ENCODE measurements at places on chromosomes 5 and 9. TPM values are rescaled to one million over a fixed set of nuclear protein-coding genes. Genes with fewer than 3 reads are reported as not detected.
A peak's percentile ranks its signal among the peaks of the same experiment; 100 is the strongest.

Gene NR5A1
- not detected for total RNA-seq

DNA sequence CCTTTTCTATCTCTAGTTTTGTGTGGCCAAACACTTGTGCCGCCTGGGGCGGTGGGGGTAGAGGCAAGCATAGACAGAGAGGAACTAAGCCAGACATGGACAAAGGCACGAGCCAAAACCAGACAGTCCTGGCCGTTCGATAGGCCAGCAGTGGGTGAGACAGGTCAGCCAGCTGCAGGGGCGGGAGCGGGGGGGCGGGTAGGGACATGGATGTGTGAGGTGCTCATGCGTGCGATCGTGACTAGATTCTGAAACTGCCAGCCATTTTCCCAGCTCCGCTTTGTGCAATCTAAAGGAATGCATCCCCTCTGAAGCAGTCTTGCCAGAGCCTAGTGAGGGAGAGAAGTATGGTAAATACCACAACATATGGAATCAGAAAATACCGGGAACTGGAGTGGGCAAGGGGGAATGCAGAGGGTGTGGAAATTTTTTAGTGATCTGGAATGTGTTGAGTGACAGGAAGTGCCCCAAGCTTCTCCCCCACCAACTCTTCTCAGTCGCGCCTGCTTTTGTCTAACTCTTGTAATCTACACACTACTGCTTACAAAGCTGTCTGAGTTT is 111.9 kb downstream of the NR6A1 start:
- H3K4me3 ChIP-seq, result no peak overlapping the region
- no peaks in the 10 kb centered on the region for H3K36me3 ChIP-seq
- peaks cover 29% of the 10 kb centered on the region for H3K4me1 ChIP-seq

DNA sequence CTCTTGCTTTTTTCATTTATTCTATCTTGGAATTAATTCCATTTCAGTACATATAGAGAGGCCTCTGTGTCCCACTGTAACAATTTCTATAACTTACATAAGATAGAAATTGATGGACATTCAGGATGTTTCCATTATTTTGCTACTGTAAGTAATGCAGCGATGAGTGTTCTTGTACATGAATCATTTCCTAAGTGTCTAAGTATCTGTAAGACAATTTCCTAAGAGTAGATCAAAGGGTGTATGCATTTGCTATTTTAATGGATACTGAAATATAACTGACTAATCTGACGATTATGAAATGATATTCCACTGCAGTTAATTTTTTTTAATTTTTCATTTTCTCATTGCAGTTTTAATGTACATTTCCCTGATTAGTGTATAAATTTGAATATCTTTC is 23.0 kb upstream of the RBM22 start:
- no peak for DNase-seq
- peaks cover 62% of the 10 kb centered on the region for H3K36me3 ChIP-seq
- no peaks in the 10 kb centered on the region for H3K27me3 ChIP-seq
- no peak overlapping the region for H3K4me3 ChIP-seq
- no peak overlapping the region for H3K27ac ChIP-seq

GRCh38 chr5:133402775-133403174 is 209.6 kb downstream of the FSTL4 start:
- H3K36me3 ChIP-seq, result no peaks in the 10 kb centered on the region
- no peak overlapping the region for H3K27ac ChIP-seq
- DNase-seq, result no peak
- H3K4me1 ChIP-seq, result no peaks in the 10 kb centered on the region
- no peaks in the 10 kb centered on the region for H3K27me3 ChIP-seq

Gene SYK
- 151 TPM for total RNA-seq

Gene PCDHAC2
- not detected for total RNA-seq

DNA sequence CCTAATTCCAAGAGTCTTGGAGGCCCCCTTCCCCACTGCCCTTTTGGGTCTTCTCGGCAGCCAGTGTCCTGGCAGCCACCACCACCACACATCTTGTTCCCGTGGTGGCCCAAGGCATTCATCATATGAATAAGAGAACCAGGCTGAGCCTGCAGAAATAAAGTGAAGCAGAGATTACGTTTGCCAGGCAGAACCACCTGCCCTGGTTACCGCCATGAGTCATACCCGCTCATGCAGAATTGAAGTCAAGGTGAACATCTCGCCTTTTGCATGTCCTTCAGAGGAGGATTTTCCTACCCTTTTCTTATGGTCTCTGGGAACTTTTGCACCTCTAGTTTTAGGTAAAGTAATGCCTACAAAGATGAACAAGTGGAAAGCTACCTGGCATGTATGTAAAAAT is 119.5 kb upstream of the LMX1B start:
- H3K36me3 ChIP-seq, result no peaks in the 10 kb centered on the region
- DNase-seq, result no peak
- no peak overlapping the region for H3K27ac ChIP-seq
- H3K4me1 ChIP-seq, result peaks cover 4% of the 10 kb centered on the region
- H3K27me3 ChIP-seq, result no peaks in the 10 kb centered on the region
- H3K4me3 ChIP-seq, result no peak overlapping the region

Gene ZNF618
- not detected for total RNA-seq

DNA sequence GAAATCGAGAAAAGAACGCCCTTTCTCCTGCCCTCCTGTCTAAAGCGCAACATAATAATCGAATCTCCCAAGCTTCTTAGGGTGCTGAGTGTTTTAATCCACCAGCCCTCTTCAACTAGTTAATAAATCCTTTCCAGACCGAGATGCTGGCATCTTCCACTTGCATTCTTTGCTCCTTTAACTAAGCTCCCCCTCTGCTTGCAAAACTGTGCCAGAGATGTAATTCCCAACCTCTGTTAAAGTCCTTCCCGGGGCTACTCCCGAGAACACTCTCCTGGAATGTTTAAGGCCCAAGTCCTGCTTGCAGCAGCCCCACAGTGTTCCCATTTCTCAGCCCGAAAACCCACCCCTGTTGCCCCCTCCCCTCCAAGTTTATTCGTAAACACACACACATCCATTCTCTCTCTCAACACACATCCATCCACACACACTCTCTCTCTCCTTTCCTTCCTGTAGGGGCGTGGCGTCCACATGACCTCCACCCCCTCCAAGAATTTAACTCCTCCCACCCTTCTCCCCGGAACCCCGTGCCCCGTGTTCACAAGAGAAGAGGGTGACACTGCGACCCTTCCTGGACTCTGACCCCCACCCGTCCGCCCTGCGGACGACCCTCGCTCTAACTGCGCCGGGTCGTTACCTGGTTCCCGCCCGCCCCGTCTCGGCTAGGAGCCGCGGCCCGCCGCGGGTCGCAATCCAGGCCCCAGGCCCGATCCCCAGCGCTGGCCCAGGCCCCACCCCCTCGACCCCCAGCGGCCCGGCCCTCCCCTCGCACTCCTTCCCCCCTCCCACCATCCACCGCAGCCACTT is 7.0 kb upstream of the MGAT1 start:
- H3K4me1 ChIP-seq, result peaks cover 53% of the 10 kb centered on the region
- H3K27me3 ChIP-seq, result no peaks in the 10 kb centered on the region
- H3K27ac ChIP-seq, result peak overlapping the region; percentile 89
- no peaks in the 10 kb centered on the region for H3K36me3 ChIP-seq

GRCh38 chr5:21254161-21254560 is 1266.2 kb upstream of the CDH18 start:
- H3K36me3 ChIP-seq, result no peaks in the 10 kb centered on the region
- no peak overlapping the region for H3K27ac ChIP-seq
- no peak overlapping the region for H3K4me3 ChIP-seq
- H3K27me3 ChIP-seq, result no peaks in the 10 kb centered on the region
- H3K4me1 ChIP-seq, result no peaks in the 10 kb centered on the region
- no peak for DNase-seq

DNA sequence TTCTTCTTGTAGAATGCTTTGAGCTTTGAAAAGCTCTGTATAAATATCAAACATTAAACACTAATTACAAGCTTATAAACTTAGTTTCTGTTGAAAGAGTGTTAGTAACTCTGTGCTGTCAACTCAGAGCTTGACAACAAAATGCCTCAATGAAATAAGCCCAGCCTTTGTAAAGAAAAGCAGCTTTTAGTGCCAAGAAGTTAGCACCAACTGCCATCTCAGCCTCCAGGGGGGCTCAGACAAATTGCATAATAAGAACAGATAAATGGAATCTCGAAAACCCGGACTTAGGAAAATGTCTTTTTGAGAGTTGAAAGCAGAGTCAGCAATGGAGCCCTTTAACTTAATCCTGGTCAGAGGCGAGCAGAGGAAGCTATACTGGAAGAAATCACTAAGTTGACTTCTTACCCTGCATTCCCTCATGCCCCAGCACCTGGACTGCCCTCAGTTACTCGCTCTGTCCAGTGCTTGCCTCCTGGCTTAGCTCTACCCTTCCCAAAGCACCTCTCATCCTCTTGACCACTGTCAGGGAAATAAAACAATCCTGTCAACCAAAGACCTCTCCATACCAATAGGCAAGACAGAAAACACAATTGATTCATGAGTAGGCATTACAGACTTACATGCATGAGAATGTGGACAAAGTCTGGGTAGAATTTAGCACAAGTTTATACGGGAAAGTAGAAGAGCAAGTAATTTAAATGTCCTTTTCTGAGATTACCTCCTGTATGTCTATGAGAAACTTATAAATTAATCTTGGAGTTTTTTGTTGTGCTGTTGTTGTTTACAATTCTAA is 352.7 kb downstream of the ZNF608 start:
- no peak for DNase-seq
- no peaks in the 10 kb centered on the region for H3K36me3 ChIP-seq
- no peak overlapping the region for H3K4me3 ChIP-seq
- H3K27ac ChIP-seq, result no peak overlapping the region
- H3K27me3 ChIP-seq, result no peaks in the 10 kb centered on the region

Gene HMGCR
- 178 TPM for total RNA-seq

Gene ACTBL2
- not detected for total RNA-seq

Gene NR4A3
- 0.45 TPM for total RNA-seq

DNA sequence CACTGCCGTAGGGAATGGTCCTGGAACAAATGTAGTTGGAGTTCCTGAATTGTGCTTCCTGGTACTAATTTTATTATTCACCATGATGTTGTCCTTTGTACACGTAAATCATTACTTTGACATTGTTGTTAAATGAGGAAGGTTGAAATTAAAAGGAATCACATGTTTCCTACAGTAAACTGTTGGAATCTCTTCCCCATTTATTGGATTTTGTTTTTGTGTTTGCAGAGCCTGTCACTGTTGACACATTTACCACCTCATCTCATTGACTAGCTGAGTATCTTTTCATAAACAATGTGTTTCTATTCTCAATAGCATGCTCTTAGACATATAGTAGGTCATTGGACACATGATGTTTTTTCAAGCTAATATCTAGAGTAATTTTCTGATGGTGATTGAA is 1012.5 kb downstream of the NR2F1-AS1 start:
- no peak overlapping the region for H3K4me3 ChIP-seq
- no peak for DNase-seq
- H3K27me3 ChIP-seq, result no peaks in the 10 kb centered on the region
- no peaks in the 10 kb centered on the region for H3K36me3 ChIP-seq

DNA sequence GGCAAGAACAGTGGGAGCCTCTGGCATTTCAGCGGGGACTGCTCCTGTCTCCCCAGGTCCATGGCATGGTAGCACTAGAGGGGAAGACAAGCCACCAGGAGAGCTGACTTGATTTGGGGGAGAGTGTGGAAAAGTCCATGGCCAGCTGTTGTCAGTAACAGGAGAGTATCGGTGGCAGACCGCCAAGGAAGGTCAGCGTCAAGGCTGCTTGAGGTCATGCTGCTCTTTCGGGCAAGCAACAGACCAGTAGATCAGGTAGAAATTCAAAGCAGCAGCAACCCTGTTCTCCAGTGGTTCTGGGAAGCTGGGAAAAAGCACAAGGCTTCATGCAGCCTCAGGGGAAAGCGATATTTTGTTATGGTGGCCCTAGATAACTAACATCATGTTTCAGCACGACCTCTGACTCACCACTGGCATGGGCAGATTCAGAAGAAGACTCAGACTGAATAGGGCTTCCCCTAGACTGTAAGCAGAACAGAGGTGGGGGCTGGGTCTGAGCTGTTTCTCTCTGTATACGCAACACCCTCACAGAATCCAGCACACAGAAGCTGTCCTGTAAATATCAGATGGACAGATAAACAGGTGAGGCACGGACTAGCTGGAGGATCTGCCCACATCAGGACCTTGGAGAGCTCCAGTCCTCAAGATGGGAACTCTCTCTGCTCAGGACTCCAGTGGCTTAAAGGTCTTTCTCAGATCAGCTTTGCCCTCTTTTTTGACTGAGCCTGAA is 35.2 kb upstream of the PLEKHG4B start:
- no peaks in the 10 kb centered on the region for H3K4me1 ChIP-seq
- no peak overlapping the region for H3K27ac ChIP-seq
- peak; percentile 77 for DNase-seq

Gene ARHGEF28
- total RNA-seq, result not detected

Gene RACK1
- 7,026 TPM for total RNA-seq

DNA sequence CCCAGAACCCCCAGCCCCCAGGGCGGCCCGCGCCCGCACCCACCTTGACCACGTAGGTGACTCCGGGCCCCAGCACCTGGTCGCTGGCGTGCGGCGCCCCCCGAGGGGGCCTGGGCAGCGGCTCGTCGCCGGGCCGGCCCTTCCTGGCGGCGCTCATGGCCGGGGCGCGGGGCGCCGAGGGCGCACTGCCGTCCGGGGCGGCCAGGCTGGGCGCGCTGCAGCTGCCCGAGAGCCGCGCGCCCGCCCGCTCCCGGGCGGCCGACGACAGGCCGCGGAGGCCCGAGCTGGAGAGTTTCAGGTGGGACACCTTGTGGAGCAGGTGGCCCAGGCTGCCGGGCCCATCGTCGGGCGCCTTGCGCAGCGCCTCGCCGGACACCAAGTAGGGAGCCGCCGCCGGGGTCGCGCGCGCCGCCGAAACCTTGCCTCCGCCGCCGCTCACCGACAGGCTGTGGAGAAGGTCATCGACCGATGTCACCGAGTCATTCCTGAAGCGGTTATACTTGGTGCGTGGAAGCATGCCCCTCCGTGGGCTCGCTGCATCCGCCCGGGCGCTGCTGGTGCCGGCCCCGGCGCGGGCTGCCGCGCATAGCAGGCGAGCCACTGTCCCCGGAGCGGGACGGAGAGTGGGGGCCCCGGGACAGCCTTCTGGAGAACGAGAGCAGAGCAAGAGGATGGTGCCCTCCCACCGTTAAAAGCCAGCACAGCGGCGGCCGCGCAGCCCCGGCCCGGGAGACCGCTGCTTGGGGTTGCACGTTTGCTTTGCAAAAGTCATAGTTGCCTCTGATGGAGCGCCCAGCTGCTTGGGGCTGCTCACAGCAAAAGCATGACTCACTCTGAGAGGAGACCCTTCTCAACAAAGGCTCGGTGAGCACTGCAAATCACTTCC is at the start of gene SHC3:
Gene SHC3 (minus strand): TSS at position 875 of the 886 bp plus-strand sequence. CDS start 358 bp downstream, at position 517.
- H3K4me3 ChIP-seq, result no peak within 1 kb of the TSS
- no peak for DNase-seq
- H3K36me3 ChIP-seq, result no peaks in the 10 kb centered on the region
- no peak within 1 kb of the TSS for H3K27ac ChIP-seq

- H3K36me3 ChIP-seq, result no peaks in the 10 kb centered on the region
- H3K27me3 ChIP-seq, result no peaks in the 10 kb centered on the region
- H3K4me3 ChIP-seq, result no peak overlapping the region
- DNase-seq, result peak; percentile 49
- H3K4me1 ChIP-seq, result peaks cover 27% of the 10 kb centered on the region
Observed at GRCh38 chr5:1540166-1540565, 16.4 kb upstream of the LPCAT1 start.

All from Karpas-422 (cell line).